ENCODE measurements at places on chromosomes 4 and X.
A peak's percentile ranks its signal among the peaks of the same experiment; 100 is the strongest.

DNA sequence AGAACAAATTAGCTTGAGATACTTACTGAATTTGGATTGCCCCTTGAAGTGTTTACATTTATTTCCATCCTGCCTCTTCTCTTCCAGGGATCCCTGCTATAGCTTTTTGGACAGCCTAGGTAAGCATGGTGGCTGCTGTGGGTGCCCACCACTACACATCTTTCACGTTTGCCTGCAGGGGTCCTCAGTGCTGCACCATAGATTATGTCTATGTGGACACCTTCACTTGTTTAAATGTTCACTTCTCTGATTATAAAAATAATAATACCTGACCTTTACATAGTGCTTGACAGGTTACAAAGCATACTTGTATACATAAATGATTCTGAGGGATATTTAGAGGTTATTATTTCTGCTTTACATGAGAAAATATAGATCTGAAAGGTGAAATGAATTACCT is 67.9 kb upstream of the SLC4A4 start:
- no peak for DNase-seq

DNA sequence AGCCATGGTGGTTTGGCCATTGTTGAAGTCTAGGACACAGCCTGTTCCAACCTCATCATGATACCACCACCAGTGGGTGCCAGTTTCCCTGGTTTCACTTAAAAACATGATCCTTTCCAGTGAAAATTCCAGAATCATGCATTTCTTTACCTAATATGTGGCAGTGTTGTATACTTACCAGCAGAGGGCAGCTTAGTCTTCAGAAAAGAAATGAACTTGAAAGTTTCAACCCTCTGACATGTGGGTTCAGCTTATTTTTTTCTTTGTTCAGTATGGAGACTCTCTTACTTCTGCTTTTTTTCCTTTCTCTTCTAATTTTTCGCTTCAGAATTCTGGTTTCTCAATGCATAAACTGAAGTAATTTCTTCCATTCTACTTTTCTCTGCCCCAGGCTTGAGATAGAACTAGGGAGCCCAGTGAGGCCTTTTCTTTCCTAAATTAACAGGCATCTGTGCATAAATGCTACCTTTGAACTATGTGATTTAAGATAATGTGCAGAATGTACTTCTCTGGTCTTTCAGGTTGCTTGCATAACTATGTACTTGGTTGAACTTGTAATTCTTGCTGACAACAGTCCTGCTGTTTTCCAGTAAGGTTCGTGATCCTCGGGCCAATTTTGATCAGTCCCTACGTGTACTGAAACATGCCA is 10.7 kb downstream of the LIAS start:
- no peak for DNase-seq

DNA sequence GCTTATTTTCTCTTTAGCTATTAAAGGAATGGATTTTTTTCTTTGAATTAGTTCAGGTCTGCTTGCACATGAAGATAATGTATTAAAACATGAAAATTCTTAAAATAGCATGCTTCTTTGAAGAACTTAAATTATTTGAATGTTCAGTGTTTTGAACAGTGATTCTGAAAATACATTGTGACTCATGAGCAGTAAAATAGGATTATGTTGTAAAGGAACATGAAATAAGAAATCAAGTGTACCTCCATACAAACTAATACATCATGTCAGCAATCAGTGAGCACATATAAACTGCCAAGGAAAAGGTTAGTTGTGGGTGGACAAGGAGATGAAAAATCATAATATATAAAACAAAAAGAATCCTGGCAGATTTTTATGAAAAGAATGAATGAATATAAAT is 66.1 kb downstream of the SNX25 start:
- no peak for DNase-seq

DNA sequence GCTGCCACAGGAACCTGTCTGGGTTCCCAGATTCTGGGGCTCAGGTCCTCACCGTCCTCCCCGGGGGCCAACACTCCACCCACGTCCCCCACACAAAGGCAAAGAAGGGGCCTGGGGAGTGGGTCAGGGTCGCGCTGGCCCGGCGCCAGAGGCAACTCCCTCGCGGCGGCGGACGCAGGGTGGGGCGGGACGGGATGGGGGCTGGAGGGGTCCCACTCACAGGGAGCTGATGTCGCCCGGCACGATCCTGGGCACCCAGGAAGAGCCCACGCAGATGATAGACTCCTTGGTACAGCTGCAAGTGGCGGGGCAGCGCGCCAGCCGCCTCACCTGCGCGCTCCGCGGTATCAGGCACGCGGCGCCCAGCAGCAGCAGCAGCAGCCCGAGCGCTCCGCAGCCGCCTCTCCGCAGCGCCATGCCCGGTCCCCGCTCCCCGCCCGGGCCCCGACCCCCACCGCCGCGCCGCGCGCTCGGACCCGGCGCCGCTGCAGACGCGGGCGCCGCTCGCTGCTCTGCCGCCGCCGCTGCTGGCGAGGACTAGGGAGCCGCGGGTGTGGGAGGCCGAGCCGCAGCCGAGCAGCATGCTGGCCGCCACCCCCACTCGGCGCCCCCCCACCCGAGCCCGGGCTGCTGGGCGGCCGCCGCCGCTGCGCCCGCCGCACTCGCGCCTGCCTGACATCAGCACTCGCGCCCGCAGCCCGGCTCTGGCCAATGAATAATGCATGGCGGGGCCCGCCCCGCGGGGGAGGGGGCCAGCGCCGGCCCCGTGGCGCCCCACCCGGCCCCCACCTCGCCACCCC is at the start of gene LGI2:
TSS of gene LGI2 (minus strand) at position 670 of the 800 bp plus-strand sequence. CDS start at position 417, 253 bp downstream.
- DNase-seq: no peak

GRCh38 chrX:134547047-134547679 is 87.2 kb downstream of the HPRT1 start:
- DNase-seq: no peak

GRCh38 chr4:179803857-179804256 is 2361.6 kb upstream of the AGA start:
- DNase-seq: no peak

GRCh38 chr4:130820448-130820847 is 1724.5 kb downstream of the C4orf33 start:
- no peak for DNase-seq

DNA sequence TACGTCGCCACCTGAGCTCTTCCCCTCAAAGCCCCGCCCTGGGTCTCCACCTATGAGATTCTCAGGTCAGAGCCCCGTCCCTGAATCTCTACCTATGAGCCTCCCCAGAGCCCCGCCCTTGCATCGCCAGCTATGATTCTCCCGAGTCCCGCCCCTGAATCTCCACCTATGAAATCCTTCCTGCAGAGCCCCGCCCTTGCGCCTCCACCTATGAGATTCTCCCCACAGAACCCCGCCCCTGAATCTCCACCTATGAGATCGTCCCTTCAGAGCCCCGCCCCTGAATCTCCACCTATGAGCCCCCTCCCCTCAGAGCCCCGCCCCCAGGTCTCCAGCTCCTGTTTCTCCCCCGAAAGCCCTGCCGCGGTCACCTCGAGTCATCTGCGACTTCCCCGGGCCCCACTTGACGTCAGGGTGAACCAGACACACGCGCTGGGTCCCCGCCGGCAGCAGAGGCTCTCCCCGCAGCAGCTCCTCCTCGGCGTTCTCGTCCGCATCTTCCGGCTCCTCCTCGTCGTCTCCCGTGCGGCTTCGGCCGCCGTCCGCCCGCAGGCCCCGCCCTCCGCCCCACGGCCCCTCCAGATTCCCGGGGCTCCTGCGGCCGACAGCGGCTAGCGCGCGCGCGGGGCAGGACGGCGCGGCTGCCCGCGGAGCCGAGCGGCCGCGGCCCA is 393 bp downstream of the GTPBP6 start:
- DNase-seq: peak; percentile 96

- no peak for DNase-seq
Measured at GRCh38 chr4:7815562-7815961, 124.1 kb downstream of the AFAP1 start.

- DNase-seq: no peak
Measured at GRCh38 chrX:117680286-117680685, 436.3 kb downstream of the KLHL13 start.

DNA sequence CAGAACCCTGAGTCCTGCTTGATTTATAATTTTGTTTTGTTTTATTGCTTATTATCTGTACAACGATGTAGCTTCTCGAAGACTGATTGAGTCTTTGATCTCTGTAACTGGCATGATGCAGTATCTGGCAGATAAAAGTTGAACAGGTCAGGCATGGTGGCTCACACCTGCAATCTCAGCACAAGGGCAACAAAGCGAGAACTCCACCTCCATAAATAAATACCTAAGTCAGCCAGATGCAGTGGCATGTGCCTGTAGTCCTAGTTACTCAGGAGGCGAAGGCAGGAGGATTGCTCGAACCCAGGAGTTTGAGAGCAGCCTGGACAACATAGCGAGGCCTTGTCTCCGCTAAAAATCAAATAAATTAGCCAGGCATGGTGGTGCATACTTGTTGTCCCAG is 15.7 kb upstream of the WDR19 start:
- no peak for DNase-seq

DNA sequence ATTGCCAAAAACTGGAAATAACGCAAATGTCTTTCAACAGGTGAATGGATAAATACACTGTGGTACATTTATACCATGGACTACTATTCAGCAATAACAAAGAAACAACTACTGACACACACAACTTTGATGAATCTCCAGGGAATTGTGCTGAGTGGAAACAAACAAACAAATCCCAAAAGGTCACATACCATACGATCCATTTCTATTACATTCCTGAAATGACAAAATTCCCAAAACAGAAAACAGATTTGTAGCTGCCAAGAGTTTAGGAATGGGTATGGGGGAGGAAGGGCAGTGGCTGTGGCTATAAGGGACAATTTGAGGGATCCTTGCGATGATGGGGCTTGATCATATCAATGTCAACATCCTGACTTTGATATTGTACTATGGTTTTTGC is 2.5 kb downstream of the ZNF182 start:
- DNase-seq: no peak

- DNase-seq: no peak
Measured at GRCh38 chrX:120453985-120454384, 15.1 kb downstream of the LAMP2 start.

GRCh38 chr4:25813448-25814106 is 49.2 kb downstream of the SEL1L3 start:
- peak; percentile 29 for DNase-seq

DNA sequence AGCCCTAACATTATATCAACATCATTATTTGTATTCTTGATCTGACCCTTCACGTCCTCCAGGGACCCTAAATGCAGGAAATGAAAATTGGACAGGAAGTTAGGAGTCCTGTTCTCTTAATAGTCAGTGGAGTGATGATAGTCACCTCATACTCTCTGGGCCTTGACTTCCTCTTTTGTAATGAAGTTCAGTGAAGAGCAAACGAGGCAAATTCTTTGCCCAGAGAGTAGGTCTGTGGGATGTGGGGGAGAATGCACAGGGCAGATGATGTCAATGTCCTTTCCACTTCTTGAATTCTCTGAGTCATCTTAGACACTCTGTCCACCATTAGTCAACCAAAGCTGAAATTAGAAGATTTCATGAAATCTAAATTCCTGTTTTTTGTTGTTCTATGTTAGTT is 17.1 kb upstream of the GPRIN3 start:
- peak; percentile 52 for DNase-seq

GRCh38 chrX:53000447-53001135 is 42.3 kb upstream of the FAM156A start:
- DNase-seq: no peak

DNA sequence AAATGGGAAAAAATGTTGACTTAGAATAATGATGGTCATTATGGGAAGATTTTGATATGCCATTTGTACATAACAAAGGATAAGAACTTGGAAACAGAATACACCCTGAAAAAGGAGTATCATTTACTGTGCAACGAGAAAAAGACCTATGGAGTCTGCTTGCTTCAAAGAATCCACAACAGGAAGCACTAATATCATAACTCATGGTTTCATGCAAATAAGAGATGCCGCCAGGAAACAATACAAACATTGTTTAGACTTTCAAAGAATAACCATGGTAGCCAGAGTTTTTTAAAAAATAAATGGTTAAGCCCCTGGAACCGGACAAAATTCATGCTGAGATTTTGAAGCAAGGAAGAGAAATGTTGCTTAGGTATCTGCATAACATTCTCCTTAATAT is 139.9 kb upstream of the ETNPPL start:
- DNase-seq: no peak

GRCh38 chr4:105662935-105663675 is 45.4 kb downstream of the INTS12 start:
- DNase-seq: no peak
